ENCODE measurements at places on chromosomes 1 and 21.

DNA sequence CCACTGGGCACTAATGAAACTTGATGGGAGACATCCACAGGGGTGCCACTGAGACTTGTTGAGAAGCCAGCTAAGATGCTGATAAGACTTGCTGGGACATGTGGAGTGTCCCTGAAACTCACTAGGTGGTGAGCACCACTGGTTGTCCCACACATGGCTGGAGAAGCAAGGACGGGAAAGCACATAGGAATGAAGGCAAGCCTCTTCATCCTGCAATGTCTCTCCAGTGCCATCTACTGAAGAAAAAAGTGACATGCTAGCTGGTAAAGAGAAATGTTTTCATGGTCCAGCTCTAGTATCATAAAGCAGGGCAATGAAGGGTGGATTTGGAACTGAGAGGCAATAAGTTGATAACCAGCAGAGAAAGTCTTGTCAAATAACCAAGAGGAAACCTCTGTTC lies 283.0 kb downstream of the PAPPA2 start:
- DNase-seq: no peak

DNA sequence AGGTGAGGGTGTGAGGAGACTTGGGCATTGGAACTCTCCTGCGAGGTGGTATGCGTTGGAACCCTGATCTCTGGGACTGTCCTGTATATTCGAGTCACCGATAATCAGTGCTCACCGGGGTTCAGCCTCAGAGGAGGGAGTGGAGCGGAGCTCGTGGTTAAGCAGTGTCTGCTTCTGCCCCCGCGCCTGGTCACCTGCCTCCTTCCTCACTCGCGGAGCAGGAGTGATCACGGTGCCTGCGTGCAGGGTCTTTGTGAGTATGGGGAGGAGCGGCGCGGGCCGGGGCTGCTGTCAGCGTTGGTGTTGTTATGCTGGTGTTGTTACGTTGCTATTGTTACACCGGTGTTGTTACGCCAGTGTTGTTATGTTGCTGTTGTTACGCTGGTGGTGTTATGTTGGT lies 23.3 kb downstream of the H6PD start:
- DNase-seq: no peak

DNA sequence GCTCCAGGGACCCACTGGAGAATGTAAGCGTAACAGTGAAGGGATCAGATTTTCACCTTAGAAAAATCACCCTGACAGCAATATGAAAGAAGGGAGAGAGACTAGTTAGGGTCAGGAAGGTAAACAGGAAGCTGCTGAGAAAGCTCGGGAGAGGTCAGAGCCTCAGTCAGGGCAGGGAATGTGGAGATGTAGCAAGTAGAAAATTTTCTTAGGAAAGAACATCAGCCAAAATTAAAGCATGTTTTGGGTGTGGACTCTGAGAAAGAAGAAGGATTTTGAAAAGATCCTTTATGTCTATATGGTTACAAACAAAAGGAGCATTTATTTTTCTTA lies 16.7 kb upstream of the ERICH3 start:
- no peak for DNase-seq

GRCh38 chr1:6256645-6257044 lies 4.3 kb downstream of the GPR153 start:
- DNase-seq: no peak

Data from stimulated activated CD8-positive, alpha-beta memory T cell treated with anti-CD3 and anti-CD28 coated beads, Interleukin-7, amount 100 ng/mL, for 24 hours (primary cell).